ENCODE measurements at places on chromosomes 3 and 15.

- no peak for DNase-seq
Measured at GRCh38 chr3:67093305-67093704, 95.2 kb downstream of the KBTBD8 start.

GRCh38 chr3:159001711-159002110, 199.9 kb downstream of the MFSD1 start:
- no peak for DNase-seq

GRCh38 chr3:170802164-170803151, 67.5 kb downstream of the RPL22L1 start:
- peak; percentile 51 for DNase-seq

DNA sequence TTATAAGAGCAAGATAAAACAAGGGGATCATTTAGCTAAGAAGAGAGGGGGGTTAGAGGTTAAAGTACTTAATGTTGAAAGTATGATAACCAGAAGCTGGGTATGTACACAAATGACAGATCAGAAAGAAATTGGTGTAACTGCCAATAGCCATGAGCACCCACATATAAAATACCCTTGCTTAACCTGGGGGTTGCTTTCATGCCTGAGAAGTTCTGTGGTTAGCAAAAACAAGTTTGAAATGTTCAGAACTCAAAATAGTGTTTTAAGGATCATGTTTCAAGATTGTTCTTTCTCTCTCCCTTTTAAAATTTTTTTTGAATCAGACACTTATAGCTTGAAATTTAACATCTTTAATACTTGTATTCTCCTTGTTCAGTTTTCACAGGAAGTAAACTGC, 321.4 kb upstream of the GBE1 start:
- DNase-seq: no peak

- DNase-seq: no peak
Measured at GRCh38 chr3:133136114-133137041, 98.2 kb downstream of the TMEM108 start.

DNA sequence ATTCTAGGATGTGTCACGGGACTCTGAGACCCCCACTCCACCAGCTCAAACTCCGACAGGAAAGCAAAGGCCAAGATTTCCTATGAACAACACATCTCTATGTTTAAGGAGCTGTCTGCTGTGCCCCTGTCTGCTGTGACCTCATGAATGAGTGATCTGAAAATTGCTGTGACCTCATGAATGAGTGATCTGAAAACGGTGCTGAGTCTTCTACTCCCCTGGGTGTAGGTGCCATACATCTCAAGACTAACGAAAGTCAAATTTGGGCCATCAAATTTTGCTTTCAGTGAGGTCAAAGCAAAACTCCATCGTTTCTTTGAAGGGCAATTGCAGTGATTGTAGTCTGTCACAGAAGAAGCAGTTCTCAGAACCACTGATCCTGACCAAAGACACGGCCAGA, 24.4 kb downstream of the IL5RA start:
- DNase-seq: no peak

- no peak for DNase-seq
Measured at GRCh38 chr15:99514306-99514705, 51.5 kb upstream of the MEF2A start.

DNA sequence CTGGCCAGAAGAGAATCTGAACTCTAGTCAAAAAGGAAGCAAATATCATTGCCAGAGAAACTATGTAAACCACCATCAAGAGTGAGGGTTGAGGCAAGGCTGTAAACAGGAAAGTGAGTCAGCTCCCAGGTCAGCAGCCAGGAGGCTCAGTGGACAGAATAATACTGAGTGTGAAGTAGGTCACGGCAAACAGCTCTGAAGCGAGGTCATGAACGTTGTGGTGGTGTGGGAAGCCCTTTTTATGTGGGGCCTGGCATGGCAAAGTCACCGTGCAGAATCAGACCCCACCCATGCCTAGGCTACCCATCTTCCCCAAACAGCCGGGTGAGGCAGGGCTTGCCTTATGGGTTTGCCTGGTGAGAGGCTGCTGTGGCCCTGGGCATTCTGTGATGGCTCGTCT, 43.9 kb downstream of the THBS1 start:
- peak; percentile 50 for DNase-seq

DNA sequence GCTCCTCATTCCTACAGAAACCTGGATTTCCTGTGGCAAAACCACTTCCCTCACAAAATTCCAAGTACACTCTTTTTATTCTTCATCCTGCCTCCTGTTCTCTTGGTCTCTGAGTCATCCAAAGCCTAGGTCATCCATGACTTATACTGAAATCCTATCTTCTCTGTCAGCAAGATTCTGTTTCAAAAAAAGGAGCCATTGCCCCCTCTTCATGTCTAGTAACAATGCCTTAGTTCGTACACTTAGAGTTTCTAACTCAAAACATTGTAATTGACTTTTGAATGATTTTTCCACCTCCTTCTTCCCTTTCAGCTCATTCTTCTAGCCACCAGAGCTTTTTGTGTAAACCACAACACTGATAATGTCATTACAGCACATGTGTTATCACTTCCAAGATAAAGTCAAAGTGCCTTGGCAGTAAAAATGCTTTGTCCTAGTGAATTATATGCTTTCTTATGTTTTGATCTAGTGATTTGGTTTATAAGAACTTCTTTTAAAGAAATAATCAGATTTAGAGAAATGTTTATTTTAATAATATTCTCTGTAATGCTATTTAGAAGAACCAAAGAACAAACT, 256.5 kb upstream of the NECTIN3 start:
- DNase-seq: peak; percentile 11

GRCh38 chr3:28682121-28682520, 333.5 kb upstream of the AZI2 start:
- no peak for DNase-seq

GRCh38 chr3:79506751-79507150, 261.0 kb downstream of the ROBO1 start:
- no peak for DNase-seq

GRCh38 chr3:187098923-187099512, 40.3 kb downstream of the RPL39L start:
- no peak for DNase-seq

- DNase-seq: no peak
Measured at GRCh38 chr15:60762638-60763037, 283.7 kb upstream of the ICE2 start.

GRCh38 chr3:175422744-175423143, 563.6 kb downstream of the NAALADL2 start:
- DNase-seq: no peak

DNA sequence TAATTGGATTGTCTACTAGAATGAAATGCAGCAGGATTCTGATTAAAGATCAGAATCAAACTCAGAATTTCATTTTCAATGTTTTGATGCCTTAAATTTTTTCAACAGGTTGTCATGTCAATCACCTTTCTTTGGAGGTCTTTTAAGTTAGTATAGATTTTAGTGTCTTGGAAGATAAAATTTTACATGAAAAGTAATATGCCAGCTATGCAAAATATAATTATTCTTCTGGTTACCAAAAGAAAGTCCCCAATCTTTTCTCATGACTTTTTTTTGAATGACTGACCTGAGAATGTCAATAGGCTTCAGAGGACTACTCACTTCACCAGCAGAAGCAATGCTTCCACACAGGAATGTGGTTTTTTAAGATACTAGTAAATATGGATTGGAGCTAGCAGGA, 4.3 kb downstream of the FGF7 start:
- DNase-seq: no peak

DNA sequence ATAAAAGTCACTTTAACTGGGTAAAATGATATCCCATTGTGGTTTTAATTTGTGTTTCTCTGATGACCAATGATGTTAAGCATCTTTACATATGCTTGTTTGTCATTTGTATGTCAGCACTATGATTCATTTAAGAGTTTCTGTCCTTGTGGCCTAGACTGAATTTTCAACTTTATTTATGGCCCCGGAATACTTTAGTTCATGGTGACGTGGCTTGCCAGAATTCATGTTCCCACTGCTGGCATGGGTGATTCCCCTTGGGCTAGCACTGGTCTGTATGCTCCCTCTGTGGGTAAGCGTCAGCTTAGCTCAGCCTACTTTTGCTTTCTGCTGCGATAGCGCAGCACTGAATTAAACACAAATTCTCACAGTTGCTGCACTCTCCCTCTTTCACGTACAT, 436.3 kb upstream of the SGO1 start:
- DNase-seq: no peak

DNA sequence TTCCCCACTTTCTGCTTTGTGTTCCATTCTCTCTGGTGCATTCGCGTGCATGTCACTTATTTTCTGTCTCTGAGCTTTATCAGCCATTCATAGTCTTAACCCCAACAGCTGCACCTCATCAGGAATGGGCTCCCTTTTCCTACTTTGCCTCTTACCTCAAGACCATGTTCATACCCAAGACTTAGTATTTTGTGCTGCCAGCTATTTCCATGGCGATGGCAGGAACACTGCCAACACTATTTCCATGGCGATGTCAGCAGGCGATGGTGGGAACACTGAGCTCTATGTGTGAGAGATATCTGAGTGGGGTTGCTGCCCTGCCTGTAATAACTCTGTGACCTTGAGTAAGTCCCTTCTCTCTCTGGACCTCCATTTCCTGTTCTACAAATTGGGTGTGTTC, 5.5 kb downstream of the ZNF35 start:
- no peak for DNase-seq

DNA sequence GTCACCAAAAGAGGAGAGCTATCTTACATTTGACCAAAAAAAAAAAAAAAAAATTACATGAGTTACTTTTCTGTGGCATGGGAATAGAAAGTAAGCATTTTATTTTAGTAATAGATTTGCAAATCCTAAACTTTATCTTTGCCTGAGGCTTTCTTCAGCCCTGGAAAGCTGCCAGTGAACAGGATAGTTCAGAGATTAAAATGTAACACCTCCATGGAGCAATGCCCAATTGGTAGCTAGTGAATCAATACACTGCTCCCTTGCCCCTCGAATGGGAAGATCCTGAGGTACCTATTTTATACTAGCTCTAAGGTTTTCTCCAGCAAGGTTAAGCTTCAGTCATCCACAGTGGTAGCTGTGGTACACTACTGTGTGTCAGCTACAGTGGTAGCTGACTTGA, 867.1 kb downstream of the NAALADL2 start:
- no peak for DNase-seq
